Endothelial cell (in vitro differentiated cells): ENCODE measurements at places on chromosomes 13 and 19.

- DNase-seq, result no peak
These were observed 58.8 kb downstream of the SLC10A2 start for GRCh38 chr13:103007427-103007762.

- DNase-seq, result peak; percentile 55
These were observed 16.1 kb upstream of the MADCAM1 start for GRCh38 chr19:480016-480855.

GRCh38 chr19:7225741-7226140, 68.5 kb downstream of the INSR start:
- DNase-seq, result no peak

DNA sequence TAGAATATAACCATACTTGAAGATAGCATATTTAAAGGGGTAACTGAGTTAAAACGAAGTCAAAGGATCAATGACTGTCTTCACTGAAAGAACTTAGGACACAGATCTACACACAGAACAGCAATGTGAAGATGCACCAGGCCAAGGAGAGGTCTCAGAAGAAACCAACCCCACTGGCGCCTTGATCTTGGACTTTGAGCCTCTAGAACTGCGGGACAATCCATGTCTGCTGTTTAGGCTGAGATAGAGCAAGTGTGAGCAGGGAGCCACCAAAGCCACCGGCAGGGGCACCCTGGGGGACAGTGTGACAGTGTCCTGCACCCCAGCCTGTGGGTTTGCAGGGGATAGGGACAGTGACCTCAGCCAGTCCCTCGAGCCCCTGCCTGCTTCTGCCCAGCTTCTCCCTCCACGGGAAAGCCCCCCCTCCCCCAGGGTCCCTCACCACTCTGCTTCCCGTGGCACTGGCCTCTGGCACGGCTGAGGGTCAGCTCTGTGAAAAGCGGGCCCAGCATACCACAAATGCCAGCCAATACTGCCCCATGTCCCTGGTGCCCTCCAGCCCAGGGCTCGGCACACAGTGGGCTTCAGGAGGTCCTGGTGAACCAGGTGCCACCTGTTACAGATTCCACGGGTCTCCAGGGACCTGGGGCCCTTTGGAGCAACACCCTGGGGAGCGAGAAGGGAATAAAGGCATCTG, 40.8 kb downstream of the KLF2 start:
- no peak for DNase-seq

- peak; percentile 52 for DNase-seq
These were observed 29.0 kb upstream of the NBEA start for GRCh38 chr13:34913040-34913439.

GRCh38 chr13:98860491-98860890, 108.0 kb upstream of the SLC15A1 start:
- DNase-seq, result no peak

GRCh38 chr13:87656306-87656705, 14.9 kb upstream of the SLITRK5 start:
- no peak for DNase-seq

DNA sequence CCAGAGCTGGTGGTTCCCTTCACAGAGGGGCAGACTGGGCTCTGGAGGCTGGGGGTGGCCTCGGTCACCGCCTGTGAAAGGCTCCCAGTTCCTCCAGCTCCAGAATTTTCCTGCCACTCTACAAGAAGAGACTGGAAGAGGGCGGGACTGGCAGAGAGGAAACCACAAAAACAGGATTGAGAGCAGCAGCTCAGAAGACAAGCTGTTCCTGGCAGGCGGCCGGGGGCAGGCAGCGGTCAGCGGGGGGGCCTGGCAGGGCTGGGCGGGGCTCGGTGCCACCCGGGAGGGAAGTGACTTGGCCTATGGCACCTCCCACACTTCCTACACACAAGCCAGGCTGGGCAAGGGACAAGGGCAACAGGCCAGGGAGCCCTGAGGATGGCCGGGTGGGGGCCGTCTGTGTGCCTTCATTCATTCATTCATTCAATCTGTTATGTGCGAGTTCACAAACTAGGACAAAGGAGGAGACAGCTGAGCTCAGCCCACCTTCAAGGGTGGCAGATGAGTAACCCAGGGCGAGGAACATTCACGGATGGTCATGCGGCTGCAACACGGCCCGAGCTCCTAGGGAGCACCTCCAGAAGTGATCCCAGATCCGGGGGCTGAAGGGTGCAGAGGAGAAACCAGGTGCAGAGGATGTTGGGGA, 16.9 kb upstream of the BTBD2 start:
- peak; percentile 45 for DNase-seq
